ENCODE measurements at places on chromosomes 13 and 19.

- H3K36me3 ChIP-seq = peaks cover 65% of the 10 kb centered on the region
- H3K27me3 ChIP-seq = no peaks in the 10 kb centered on the region
- H3K4me3 ChIP-seq = peak overlapping the region; percentile 92
These were observed 772 bp downstream of the FAM174C start for GRCh38 chr19:1275976-1276627.

GRCh38 chr13:21949818-21950429 is 279.1 kb downstream of the FGF9 start:
- H3K4me3 ChIP-seq = no peak overlapping the region
- no peak for DNase-seq
- H3K27me3 ChIP-seq = no peaks in the 10 kb centered on the region
- no peak overlapping the region for H3K27ac ChIP-seq
- H3K4me1 ChIP-seq = no peaks in the 10 kb centered on the region

DNA sequence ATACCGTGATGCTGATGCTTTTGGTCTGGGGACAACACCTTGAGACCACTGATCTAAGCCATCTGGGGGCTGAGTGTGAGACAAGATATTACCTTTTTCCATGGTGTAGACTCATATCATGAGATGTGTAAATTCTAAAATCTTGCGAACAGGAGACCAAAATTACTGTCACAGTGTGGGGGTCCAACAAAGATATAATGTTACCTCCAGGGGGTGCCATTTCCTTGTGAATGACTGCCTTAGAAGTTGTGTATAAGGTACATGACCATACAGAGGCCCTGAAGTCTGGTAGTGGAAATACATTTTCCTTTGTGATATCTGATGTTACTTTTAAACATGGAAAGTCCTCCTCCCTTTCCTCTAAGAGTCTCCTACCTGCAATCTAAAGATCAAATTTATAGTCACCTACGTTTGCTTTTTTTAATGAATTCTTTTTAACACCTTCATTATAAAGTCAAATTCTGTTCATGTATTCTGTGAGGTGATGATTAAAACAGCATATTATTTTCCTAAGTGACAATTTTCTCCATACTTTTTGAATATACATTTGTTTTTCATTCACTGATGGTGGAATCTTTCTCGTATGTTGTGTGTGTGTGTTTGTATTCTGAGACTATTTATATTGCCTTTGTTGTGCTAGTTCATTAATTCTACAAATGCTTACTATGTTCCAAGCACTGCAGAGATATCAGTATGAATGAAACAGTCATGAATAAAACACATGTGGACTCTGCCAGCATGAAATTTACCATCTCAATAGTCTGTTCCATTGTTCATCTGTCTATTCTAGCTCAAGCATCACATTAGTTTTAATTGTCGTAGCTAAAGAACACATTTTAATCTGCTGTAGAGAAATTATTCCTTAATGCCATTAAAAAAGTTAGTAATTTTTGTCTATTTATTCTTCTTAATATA is 113.7 kb downstream of the RFC3 start:
- H3K27ac ChIP-seq = no peak overlapping the region
- H3K4me1 ChIP-seq = no peaks in the 10 kb centered on the region
- no peaks in the 10 kb centered on the region for H3K27me3 ChIP-seq
- no peaks in the 10 kb centered on the region for H3K36me3 ChIP-seq
- no peak for DNase-seq
- no peak overlapping the region for H3K4me3 ChIP-seq

DNA sequence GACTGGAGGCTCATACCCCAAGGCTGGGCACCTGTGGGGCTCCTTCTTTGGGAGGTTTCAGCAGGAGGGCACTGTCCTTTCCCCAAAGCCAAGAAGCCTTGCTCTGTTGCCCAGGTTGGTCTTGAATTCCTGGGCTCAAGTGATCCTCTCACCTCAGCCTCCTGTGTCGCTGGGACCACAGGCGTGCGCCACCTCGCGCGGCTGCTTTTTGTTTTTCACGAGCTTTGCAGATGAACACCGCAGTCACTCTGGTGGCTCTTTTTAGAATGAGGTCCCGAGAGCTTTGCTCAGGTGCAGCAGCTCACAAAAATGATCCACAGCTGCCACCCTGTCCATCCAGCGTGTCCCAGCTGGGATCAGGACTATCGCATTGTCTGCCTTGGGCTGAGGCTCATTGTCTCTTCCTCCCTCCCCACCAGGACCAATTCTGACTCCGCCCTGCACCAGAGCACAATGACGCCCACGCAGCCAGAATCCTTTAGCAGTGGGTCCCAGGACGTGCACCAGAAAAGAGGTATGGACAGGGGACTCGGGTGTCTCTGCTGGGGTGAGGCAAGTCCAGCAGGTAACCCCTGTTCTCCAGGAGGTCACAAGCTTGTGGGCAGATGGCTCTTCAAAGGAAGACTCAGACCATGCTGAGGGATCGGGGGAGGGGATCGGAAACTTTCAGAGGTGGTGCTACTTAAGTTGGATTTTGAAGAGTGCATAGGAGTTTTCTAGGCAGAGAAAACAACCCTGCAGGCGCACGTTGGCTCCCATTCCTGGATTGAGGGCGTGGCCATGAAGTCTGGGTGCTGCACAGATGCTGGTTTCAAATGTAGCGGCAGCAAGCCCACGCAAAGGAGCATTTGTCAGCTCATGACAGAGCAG is 41.5 kb downstream of the COMP start:
- H3K4me3 ChIP-seq = no peak overlapping the region
- H3K27me3 ChIP-seq = no peaks in the 10 kb centered on the region
- DNase-seq = no peak
- H3K27ac ChIP-seq = no peak overlapping the region
- no peaks in the 10 kb centered on the region for H3K4me1 ChIP-seq
- H3K36me3 ChIP-seq = no peaks in the 10 kb centered on the region

DNA sequence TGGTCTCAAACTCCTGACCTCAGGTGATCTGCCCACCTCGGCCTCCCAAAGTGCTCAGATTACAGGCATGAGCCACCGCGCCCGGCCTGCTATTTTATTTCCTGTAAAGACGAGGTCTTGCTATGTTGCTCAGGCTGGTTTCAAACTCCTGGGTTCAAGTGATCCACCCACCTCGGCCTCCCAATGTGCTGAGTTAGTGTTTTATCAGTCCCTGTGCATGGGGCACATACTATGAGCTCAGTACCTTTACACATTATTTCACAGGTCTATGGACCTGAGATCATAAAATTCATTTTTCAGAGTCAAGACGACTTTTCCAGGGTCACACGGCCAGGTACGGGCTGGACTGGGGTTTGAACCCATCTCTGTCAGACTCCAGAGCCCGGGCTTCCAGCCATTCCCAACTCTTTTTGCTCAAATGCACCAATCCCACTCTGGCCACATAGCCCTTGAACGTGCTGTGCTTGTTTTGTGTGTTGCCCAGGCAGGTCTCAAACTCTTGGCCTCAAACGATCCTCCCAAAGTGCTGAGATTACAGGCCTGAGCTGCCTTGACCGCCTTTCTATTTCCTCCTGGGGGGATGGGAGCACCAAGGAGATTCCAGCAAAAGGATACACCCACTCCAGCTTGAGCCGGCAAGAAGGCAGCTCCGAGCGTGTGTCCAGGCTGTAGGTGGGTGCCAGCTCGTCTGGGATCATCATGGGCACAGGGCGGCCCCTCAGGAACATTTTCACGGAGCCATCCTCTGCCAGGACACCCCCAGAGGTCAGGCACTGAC is 1.1 kb downstream of the EML2 start:
- H3K27ac ChIP-seq = no peak overlapping the region
- peaks cover 20% of the 10 kb centered on the region for H3K4me1 ChIP-seq
- no peaks in the 10 kb centered on the region for H3K27me3 ChIP-seq

- no peaks in the 10 kb centered on the region for H3K27me3 ChIP-seq
- peaks cover 41% of the 10 kb centered on the region for H3K4me1 ChIP-seq
- DNase-seq = no peak
- peak overlapping the region; percentile 47 for H3K4me3 ChIP-seq
- H3K36me3 ChIP-seq = peaks cover 63% of the 10 kb centered on the region
- peak overlapping the region; percentile 79 for H3K27ac ChIP-seq
These were observed 15.1 kb downstream of the CCDC97 start for GRCh38 chr19:41324921-41325639.
